ENCODE measurements at places on chromosomes 7 and 10.

DNA sequence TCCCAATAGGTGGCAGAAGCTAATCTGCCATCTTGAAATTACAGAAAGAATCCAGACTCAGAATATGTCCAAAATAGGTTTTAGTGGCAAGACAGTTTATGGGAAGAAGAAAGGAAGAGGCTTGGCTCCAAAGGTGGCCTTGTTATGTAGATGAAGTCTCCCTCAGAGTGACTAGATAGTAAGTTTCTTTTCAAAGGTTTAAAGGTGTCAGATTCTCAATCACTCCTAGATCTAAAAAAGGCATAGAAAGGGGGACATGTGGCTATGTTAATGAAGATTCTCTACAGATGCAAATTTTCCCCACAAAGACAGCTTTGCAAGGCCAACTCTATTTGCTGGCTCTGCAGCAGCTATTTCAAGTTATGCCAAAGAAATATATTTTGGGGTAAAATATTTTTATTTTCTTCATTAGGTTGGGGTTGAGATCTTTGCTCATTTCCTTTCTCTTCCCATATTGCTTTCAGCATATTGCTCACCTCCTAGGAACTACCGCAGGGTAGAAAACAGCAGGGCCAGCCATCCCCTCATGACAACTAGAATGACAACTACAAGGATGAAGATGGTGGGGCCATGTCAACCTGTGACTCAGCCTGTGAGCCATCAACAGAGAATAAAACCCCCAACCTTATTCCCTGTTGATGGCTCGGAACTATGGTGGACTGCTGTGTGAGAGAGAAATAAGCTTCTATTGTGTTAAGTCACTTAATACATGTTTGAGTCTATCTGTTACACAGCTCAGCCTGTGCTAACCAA is 274.0 kb upstream of the GALNT17 start:
- no peak for DNase-seq

GRCh38 chr10:103763374-103764202 is 91.8 kb downstream of the SH3PXD2A start:
- DNase-seq: no peak

DNA sequence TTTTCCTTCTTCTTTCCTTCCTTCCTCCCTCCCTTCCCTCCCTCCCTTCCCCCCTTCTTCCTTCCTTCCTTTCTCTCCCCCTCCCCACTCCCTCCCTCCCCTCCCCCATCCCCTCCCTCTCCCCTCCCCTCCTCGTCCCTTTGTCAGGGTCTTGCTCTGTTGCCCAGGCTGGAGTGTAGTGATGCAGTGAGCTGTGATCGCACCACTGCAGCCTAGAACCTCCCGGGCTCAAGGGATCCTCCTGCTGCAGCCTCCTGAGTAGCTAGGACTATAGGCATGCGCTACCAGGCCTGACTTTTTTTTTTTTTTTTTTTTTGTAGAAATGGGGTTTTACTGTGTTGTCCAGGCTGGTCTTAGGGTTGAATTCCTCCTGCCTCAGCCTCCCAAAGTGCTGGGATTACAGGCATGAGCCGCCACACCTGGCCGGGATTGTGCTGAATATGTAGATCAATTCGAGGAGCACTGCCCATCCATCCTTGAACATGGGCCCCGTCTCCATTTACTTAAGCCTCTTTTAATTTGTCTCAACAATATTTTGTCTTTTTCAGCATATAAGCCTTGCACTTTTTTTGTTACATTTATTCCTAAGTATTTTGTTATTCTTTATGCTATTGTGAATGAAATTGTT is 23.4 kb downstream of the GRIFIN start:
- no peak for DNase-seq

DNA sequence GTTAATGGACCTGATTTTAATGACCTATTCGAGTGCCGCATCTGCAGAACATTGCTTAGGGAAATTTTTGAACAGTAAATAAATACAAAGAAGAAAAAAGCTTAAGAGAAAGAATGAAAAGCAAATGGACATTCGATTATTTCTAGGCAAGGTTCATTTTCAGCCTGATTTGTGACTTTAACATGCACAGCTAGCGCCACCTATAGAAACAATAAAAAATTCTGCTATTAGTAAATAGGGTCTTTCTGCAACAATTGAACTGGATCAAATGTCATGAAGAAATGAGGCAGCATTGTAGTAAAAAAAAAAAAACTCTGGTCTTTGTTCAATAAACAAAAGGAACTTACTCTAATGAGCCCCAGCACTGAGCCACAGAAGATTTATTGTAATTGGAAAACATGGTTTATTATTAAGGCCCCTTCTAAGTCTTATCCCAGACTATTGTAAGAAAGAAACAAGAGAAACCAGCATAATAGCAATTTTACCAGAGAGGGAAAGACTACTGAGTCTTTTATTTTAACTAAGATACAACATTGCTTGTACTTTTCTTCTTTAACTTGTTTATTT is 41.4 kb upstream of the GHITM start:
- no peak for DNase-seq

GRCh38 chr7:17934094-17934493 is 6.2 kb downstream of the SNX13 start:
- DNase-seq: no peak

DNA sequence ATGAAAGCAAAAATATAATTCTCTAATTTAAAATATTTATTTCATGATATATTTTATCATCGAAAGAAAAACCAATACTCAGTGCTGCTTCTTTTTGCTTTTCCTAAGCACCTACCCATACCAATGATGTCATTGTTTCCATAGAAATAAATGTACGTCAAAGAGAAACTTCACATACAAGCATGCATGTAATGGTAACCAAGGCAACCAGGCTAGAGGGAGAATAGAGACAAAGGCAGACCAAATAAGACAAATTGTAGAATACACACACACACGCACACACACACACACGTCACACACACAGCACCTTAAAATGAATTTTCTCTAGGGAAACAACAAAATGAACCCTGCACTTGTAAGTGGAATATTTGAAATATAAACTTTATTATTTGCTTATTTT is 75.5 kb downstream of the MACC1 start:
- DNase-seq: no peak

GRCh38 chr7:133836666-133837065 is 290.5 kb upstream of the LRGUK start:
- DNase-seq: no peak

DNA sequence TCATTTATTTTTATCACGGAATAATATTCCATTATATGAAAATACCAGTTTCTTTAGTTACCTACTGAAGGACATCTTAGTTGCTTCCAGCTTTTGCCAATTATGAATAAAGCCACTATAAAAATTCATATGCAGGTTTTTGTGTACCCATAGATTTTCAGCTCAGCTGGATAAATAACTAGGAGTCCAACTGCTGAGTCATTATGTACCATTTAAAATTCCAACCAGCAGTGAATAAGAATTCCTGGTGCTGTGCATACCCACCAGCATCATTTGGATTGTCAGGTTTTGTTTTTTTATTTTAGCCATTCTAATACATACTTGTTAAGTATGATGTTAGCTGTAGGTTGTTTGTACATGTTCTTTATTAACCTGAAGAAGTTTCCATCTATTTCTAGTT is 14.5 kb downstream of the FAM24B start:
- no peak for DNase-seq

GRCh38 chr7:101527844-101528667 is 101.0 kb downstream of the MYL10 start:
- no peak for DNase-seq

GRCh38 chr7:131781-132482 is 60.4 kb upstream of the FAM20C start:
- no peak for DNase-seq

DNA sequence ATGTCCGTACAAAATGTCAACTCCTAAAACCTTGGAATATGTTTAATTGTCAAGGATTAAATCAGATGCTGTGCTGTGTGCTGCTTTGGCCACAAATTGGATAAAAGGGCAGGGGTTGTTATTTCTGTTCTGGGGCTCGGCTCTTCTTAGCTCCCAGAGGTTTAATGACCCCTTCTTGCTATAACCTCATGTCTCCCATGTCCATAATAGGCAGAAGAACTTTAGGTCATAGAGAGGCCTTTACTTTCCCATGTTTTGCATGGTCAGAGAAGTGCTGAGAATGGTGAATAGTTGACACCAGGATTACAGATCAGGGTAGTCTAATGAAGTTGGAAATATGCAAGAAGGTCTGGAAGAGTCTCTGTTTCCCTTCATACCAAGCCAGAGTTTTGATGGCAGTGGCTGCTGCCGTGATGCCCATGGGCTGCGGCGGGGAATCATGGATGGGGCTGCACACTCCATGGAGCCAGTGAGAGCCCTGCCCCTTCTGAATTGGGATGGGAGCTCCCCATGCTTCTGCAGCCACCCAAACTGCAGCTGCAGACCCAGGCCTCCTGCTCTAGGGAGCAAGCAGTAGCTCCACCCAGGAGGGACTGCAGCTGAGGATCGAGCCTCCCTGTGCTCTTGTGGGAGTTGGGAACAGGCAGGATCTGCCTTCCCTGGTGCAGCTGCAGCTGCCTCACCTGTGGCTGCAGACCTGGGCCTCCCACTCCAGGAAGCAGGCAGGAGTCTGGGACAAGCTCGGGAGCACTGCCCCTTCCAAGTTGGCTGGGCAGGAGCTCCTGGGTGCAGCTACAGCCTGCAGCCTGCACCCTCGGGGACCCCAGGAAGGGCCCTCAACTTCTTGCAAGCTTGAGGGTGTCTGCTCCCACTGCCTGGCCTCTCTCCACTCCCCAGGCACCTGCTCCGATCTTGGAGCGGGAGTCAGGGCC is 23.1 kb upstream of the STEAP4 start:
- no peak for DNase-seq

- DNase-seq: no peak
Observed at GRCh38 chr7:99118077-99118476, 25.8 kb downstream of the SMURF1 start.

GRCh38 chr7:100946766-100947365 is 2.5 kb upstream of the MUC3A start:
- DNase-seq: no peak

DNA sequence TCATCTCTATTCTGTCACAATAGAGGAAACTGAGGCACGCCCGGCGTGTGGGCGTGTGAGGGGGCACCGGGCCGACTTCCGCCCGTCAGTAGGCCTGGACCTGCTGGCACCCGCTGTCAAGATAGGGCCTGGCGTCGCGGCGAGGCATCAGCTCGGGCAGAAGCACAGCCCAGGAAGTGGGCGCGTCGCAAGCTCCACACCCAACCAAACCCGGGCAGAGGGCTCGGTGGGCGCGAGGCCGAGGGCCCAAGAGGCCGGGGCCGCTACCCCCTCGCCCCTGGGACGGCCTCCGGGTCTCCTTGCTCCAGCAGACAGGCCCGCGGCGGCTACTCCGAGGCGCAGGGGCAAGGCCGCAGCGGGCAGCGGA is 91.2 kb downstream of the SPAG6 start:
- DNase-seq: no peak

DNA sequence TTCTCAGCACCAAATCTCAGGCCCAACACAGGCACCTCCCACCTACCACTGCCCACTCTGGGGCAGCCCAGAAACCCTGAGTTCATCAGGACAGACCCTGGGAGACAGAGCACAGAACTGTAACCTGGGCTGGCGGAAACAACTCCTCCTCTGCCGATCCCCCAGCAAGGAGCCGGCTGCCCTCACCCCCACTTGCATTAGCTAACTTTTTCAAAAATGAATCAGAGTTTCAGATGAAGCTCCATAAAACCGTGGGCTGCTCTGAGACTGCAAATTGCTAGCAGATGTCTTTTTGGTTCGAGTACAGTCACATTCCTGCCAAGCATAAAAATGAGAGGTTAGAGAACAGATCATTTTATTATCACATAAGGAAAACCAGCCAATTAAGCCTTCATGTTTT is 93.4 kb upstream of the PARD3 start:
- DNase-seq: no peak

DNA sequence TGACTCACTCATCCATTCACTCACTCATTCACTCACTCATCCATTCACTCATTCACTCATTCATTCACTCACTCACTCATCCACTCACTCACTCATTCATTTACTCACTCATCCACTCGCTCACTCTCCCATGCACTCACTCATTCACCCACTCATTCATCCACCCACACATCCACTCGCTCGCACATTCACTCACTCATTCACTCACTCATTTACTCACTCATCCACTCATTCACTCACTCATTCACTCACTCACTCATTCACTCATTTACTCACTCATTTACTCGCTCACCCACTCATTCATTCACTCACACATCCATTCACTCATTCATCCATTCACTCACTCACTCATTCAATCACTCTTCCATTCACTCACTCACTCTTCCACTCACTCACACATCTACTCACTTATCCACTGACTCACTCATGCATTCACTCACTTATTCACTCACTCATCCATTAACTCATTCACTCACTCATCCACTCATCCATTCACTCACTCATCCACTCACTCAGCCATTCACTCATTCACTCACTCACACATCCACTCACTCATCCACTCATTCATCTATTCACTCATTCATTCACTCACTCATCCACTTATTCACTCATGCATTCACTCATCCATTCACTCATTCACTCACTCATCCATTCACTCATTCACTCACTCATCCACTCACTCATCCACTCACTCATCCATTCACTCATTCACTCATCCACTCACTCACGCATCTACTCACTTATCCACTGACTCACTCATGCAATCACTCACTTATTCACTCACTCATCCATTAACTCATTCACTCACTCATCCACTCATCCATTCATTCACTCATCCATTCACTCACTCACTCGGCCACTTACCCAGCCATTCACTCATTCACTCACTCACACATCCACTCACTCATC is 74.0 kb downstream of the CARD11 start:
- DNase-seq: no peak
